SJSA1 (cell line): ENCODE measurements at places on chromosomes 3 and 15. TPM values are rescaled to one million over a fixed set of nuclear protein-coding genes. Genes with fewer than 3 reads are reported as not detected.

GRCh38 chr15:80580106-80580505 is 115.0 kb upstream of the ABHD17C start:
- no peak overlapping the region for H3K4me3 ChIP-seq
- H3K4me1 ChIP-seq = peaks cover 7% of the 10 kb centered on the region
- H3K27ac ChIP-seq = no peak overlapping the region
- no peak for DNase-seq
- no peaks in the 10 kb centered on the region for H3K27me3 ChIP-seq

- H3K36me3 ChIP-seq = no peaks in the 10 kb centered on the region
- peaks cover 4% of the 10 kb centered on the region; the same call in 1 of the 2 replicates for H3K4me1 ChIP-seq
- no peak overlapping the region for H3K4me3 ChIP-seq
- H3K27me3 ChIP-seq = no peaks in the 10 kb centered on the region
- H3K27ac ChIP-seq = no peak overlapping the region
These were observed 154.0 kb downstream of the ADAMTS9 start for GRCh38 chr3:64533617-64534317.

DNA sequence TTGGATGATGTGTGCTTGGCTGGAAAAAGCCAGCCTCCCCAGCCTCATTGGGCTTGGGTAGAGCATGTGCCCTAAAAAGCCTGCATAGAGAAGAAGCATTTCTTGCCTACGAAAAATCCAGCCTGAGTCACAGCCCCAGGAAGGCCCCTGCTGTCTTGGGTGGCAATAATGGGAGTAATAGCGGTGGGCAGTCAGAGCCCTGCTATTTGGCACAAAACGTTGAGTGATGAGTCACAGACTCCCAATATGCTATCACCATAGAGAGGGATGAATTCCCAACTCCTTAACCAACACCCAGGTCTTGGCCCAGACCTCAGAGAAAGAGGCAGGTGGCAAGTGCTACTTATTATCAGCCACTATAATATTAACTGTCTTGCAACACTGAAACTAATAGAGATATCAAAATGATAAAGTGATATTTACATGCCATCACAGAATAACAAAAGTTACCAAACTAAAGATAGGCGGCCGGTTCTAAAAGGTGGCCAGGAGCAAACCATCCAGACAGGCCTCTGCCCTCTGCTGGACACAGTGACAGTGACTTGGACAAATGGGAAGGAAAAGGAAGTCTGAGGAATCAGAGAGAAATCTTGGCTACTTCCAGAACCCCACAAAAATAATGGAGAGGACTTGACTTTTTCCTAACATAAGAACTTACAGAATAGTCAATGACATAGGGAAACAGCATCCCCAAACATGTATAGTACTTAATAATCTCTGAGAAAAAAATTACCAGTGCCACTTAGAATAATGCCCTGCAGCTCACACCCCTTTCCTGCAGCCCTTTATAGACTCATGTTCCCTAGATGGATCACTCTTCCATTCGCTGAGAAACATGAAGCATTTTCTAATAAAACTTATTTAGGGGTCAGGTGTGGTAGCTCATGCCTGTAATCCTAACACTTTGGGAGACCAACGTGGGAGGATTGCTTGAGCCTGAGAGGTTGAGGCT is 51.9 kb upstream of the MUC13 start:
- no peak overlapping the region for H3K4me3 ChIP-seq
- H3K4me1 ChIP-seq = peaks cover 48% of the 10 kb centered on the region
- DNase-seq = peak; percentile 91

GRCh38 chr3:150421256-150421655 is 13.2 kb downstream of the TSC22D2 start:
- H3K4me3 ChIP-seq = no peak overlapping the region
- H3K36me3 ChIP-seq = peaks cover 93% of the 10 kb centered on the region
- no peaks in the 10 kb centered on the region for H3K27me3 ChIP-seq
- H3K27ac ChIP-seq = no peak overlapping the region
- H3K4me1 ChIP-seq = peaks cover 30% of the 10 kb centered on the region
- no peak for DNase-seq

DNA sequence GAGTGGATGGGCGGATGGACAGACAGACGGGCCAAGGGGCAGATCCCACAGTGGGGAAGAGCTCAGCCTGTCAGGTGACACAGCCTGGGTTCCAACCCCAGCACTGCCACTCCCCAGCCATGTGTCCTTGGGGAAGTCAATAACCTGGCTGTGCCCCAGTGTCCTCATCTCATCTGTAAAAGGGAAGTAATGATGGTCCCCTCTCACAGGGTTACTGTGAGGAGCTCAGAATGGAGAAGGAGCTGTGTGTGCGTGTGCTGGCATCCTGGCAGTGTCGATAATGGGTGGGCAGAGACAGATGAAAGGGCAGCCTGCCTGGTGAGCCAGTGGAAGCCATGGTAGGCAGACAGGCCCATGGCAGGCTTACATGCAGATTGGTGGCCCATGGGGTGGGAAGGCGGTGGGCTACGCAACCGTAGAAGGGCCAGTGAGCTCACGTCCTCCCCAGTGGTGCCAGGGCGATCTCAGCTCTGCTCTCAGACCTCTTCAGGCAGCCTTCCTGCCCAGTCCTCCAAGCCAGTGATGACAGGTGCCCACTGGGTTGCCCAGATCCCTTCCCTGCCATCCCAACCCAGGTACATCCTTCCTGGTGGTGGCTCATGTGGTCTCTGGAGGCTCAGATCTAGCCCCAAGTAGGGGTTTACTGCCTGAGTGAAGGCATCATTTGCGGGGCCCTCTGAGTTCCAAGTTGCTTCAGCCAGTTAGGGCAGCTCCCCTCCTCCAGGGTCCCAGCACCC is 2.3 kb upstream of the DNAJB8 start:
- H3K27ac ChIP-seq = no peak overlapping the region
- no peak for DNase-seq
- no peak overlapping the region for H3K4me3 ChIP-seq
- H3K27me3 ChIP-seq = no peaks in the 10 kb centered on the region
- no peaks in the 10 kb centered on the region for H3K36me3 ChIP-seq
- H3K4me1 ChIP-seq = peaks cover 13% of the 10 kb centered on the region

DNA sequence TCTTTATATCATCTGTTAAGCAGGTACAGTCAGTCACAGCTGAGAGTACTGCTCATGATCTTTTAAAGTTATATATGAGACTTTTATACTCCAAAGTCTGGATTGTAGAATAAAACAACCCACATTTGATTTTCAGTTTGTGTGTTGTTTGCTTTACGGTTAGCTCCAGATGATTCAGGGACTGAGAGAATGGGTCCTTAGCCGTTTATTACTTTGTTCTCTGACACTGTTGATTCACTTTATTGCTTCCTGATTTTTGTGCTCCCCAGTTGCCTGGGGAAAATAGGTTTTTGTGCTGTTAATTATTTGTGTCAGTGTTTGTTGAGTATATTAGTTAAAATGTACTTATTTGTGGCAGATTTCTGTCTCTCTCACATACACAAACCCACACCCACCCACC is 8.6 kb upstream of the EBLN2 start:
- no peak overlapping the region for H3K27ac ChIP-seq
- no peaks in the 10 kb centered on the region for H3K27me3 ChIP-seq
- no peak for DNase-seq
- no peak overlapping the region for H3K4me3 ChIP-seq
- 0 out of 2 replicates have a peak, but pooled peaks cover 3% of the 10 kb centered on the region for H3K4me1 ChIP-seq

- DNase-seq = no peak
- no peaks in the 10 kb centered on the region for H3K36me3 ChIP-seq
- no peak overlapping the region for H3K4me3 ChIP-seq
- H3K4me1 ChIP-seq = no peaks in the 10 kb centered on the region
- H3K27ac ChIP-seq = no peak overlapping the region
- no peaks in the 10 kb centered on the region; the same call in 1 of the 2 replicates for H3K27me3 ChIP-seq
These were observed 443.1 kb downstream of the MFSD1 start for GRCh38 chr3:159244933-159245332.

DNA sequence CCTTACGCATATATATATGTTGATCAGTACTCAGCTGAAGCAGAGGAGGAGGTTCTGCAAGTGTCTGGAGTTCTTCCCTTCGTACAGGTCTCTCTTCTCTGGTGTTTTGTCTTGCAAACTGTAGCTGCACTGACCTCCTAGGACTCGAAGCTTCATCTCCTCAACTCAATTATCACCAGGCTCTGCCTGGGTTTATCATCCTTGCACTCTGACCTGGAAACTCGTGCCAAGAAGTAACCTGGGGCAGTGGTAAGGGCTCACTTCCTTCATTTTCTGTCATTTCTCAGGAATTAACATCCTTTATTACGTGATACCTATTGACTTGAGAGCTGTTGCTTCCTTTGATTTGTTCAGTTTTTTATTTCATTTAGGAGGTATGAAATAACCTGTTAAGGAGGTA is 14.4 kb downstream of the REC114 start:
- H3K27me3 ChIP-seq = peaks cover 10% of the 10 kb centered on the region

GRCh38 chr15:48064421-48064820 is 56.4 kb upstream of the SLC24A5 start:
- H3K27me3 ChIP-seq = no peaks in the 10 kb centered on the region
- H3K4me3 ChIP-seq = no peak overlapping the region
- H3K36me3 ChIP-seq = no peaks in the 10 kb centered on the region
- no peak overlapping the region for H3K27ac ChIP-seq
- DNase-seq = no peak
- peaks cover 35% of the 10 kb centered on the region for H3K4me1 ChIP-seq

DNA sequence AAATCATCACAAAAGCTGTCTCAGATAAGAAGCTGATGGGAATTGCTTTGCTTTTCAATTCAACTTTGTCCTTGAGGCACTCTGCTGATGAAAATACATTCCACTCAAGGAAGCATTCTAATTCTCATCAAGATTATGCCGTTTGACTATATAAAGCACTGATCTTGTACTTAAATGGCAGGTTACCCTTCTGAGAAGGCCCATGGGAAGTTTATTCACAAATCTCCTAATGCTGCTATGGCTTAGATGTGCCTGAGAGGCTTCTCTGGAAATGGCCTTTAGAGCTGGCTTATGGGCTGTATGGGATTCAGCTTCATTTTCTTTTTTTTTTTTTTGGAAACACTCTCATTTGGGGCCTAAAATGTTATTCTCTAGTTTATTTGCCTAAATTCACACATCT is 69.7 kb upstream of the ARNT2 start:
- no peak for DNase-seq
- H3K4me3 ChIP-seq = no peak overlapping the region
- H3K27ac ChIP-seq = no peak overlapping the region
- H3K4me1 ChIP-seq = no peaks in the 10 kb centered on the region
- H3K36me3 ChIP-seq = no peaks in the 10 kb centered on the region

DNA sequence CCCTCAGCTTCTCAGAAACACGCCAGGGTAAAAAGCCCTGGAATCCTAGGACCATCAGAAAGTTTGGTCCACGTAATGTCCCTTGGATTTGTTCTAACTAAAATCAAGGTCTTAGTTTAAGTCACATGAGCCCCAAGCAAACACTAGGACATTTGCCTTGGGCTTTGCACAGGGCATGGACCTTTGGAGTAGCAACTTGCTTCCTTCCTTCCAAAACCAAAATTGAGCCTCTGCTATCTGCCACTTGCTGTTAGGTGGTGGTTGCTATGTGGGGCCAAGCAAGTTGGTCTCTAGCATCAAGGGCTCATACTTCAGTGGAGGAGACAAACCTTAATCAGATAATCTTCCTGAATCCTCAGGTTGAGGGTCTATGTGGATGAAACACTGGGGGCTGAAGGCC is 4.0 kb upstream of the DAG1 start:
- no peaks in the 10 kb centered on the region for H3K27me3 ChIP-seq
- peaks cover 5% of the 10 kb centered on the region; the same call in 1 of the 2 replicates for H3K36me3 ChIP-seq
- no peak overlapping the region for H3K4me3 ChIP-seq
- H3K4me1 ChIP-seq = peaks cover 45% of the 10 kb centered on the region
- DNase-seq = no peak
- no peak overlapping the region for H3K27ac ChIP-seq

GRCh38 chr3:31116651-31117050 is 222.2 kb upstream of the GADL1 start:
- no peaks in the 10 kb centered on the region for H3K4me1 ChIP-seq
- no peak overlapping the region for H3K4me3 ChIP-seq
- no peak for DNase-seq
- no peaks in the 10 kb centered on the region for H3K36me3 ChIP-seq
- no peaks in the 10 kb centered on the region for H3K27me3 ChIP-seq

DNA sequence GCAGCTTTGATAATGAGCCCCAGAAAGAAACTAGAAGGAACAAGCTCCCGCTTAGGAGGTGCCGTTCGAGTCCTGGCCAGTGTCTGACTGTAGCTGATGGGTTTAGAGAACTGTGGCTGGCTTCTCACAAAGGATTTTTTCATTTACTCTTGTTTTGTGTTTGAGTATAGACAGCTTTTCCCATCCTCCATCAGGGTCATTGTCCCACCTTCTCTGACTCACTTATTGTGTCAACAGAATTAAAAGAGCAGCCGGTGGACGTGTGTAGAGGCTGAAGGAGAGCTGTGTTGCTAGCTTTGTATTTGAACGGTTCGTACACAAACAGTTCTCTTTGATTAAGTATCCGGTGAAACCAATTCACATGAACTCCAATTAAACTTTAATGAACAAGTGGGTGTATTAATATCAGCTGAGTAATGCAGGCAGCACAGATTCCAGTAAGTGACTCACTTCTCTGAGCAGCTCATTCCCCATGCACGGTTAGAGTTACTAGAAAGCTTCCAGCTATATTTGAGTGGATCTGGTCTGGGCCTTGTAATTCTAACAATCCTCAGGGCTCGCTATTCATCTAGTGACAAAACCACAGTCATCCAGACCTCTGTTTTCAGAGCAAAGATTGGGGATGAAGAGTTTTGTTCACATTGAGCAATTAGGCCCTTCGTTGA is 141.0 kb downstream of the LPP start:
- H3K4me3 ChIP-seq = no peak overlapping the region
- no peaks in the 10 kb centered on the region for H3K27me3 ChIP-seq
- H3K27ac ChIP-seq = peak overlapping the region; percentile 75
- DNase-seq = peak; percentile 69

- no peak overlapping the region for H3K27ac ChIP-seq
- no peaks in the 10 kb centered on the region for H3K27me3 ChIP-seq
- H3K4me1 ChIP-seq = peaks cover 14% of the 10 kb centered on the region
These were observed 337.8 kb upstream of the TBC1D5 start for GRCh38 chr3:18080198-18080689.

DNA sequence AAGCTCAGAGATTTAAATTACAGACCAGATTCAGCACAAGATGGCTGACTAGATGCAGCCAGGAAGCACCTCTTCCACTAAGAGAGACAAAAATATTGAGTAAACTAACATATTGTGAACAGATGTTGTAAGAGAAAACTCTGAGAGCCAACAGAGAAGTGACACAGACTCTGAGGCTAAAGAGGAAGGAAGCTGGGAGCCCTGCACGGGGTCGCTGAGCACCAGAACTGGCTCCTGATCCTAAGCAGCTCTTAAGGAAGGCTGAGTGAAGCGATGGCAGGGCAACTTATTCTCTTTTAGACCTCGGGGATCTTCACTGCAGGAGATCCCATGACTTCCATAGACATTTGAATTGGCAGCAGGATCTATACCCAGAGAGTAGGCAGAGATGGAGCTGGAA is 578.0 kb upstream of the GRM7 start:
- no peak overlapping the region for H3K4me3 ChIP-seq
- no peaks in the 10 kb centered on the region for H3K36me3 ChIP-seq
- H3K4me1 ChIP-seq = no peaks in the 10 kb centered on the region
- H3K27ac ChIP-seq = no peak overlapping the region
- DNase-seq = no peak

- no peak overlapping the region for H3K4me3 ChIP-seq
- H3K27ac ChIP-seq = no peak overlapping the region
- peak; percentile 25 for DNase-seq
- no peaks in the 10 kb centered on the region for H3K27me3 ChIP-seq
These were observed 48.4 kb upstream of the TJP1 start for GRCh38 chr15:29870495-29871151.

RASL12 gene
- total RNA-seq = 175 and 181 TPM in 2 replicates

SEMA4B gene
- 5.6 and 17.8 TPM in 2 replicates for total RNA-seq

LYZL4 gene
- total RNA-seq = not detected in 2 replicates

MORC1 gene
- not detected in 2 replicates for total RNA-seq

ZNF592 gene
- 7.9 and 10.4 TPM in 2 replicates for total RNA-seq

ZIC1 gene
- 7.1 and 10.9 TPM in 2 replicates for total RNA-seq

GREM1 gene
- 8.7 and 12.8 TPM in 2 replicates for total RNA-seq
